Skeletal muscle cell (primary cell): ENCODE measurements at places on chromosomes 1 and 21.
A peak's percentile ranks its signal among the peaks of the same experiment; 100 is the strongest.

- DNase-seq, result no peak
Observed at GRCh38 chr1:33753087-33753856, 110.6 kb upstream of the HMGB4 start.

DNA sequence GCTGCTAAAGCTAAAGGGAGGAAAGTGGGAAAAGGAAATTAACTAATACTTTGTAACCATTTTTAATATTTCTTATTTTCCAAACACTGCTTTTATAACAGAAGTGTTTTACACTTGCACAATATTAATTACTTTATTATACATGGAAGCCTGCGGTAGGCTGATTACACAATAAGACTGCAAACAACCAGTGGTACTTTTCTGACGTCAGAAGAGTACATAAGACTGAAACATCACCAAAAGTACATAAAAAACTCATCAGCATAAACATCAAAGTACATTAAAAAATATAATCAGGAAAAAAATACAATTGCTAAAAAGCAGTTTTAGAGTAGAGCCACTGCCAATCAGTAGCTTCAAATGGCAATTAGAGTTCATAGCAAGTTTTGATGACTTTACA is 4.6 kb downstream of the ZNF281 start:
- no peak for DNase-seq

DNA sequence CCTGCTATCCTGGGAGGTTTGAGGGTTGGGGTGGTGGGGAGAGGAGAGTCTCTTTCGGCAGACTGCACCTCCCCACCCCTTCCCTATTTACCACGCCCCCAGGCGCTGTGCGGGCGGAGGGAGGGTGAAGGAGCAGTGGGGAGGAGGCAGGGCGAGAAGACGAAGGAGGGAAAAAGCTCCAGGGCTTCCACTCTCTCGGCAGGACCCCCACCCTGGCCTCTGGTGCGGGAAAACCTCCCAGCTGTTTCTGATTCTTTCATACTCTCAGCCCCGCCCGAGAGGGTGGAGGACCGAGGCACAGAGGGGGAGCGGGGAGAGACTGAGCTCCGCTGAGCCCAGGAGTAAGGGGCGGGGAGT is 866 bp upstream of the WNT2B start:
- no peak for DNase-seq

DNA sequence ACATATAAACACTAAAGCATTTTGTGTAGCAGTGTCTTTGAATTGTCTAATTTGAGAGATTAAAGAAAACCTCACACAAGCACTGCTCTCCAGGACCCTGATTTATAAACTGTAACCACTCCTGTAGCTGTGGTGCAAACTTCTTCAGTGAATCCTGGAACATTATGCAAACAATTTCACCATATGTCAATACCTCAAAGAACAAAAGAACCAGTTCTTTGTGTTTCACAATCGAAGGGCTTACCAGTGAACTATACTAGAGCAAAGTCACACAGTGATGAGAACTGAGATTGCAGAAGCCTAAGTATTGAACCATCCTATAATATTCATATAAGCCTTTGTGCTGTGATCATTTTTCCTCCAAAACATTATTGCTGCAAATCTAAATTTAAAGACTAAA is 21.5 kb downstream of the DPH5 start:
- peak; percentile 80 for DNase-seq

GRCh38 chr21:44998621-44999427 is 59.0 kb downstream of the SLX9 start:
- DNase-seq, result no peak

DNA sequence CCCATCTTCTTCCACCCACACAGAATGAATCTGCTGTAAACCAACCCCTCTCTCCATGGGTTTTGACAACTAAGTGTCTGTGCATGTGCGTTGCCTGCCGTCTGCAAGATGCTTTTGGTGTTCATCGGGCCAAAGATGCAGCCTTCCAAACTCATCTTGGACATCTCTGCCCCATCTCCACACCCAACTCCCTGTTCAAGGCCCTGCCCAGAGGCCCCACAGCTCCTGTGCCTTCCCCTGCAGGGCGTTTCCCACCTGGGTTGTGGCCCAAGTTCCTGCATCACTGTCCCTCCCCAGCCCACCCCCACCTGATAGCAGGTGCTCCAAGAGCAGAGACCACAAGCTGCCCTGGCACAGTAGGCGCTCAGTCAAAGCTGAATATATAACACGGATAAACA is 103.2 kb downstream of the BCAR3 start:
- DNase-seq, result no peak

DNA sequence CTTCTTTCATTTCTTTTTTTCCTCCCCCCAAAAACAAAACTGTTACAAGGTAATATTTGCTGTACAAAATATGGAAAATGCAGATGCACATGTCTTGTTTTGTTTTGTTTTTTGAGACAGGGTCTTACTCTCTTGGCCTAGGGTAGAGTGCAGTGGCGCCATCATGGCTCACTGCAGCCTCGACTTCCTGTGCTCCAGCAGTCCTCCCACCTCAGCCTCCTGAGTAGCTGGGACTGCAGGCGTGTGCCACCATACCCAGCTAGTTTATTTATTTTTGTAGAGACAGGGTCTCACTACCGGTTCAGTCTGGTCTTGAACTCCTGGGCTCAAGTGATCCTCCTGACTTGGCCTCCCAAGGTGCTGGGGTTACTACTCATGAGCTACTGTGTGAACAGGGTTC is 15.5 kb downstream of the PRRC2C start:
- no peak for DNase-seq

DNA sequence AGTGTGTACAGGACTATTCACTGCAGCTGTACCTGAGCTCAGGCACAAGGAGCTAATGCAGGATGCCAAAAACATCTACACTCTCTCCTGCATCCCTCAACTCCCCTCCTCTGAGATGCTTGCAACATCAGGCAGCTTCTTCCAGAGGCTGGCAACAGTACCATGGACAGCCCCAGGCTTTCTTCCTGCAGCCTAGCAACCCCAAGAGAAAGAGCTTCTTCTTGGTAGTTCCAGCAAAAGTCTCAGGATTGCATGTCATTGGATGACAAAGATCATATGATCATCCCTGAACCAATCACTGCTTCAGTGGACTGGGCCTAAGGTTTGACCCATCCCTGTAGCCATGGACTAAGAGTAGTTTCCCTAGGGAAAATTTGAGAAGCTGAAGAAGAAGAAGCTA is 46.7 kb downstream of the CAMK2N1 start:
- DNase-seq, result no peak

- no peak for DNase-seq
Observed at GRCh38 chr1:70778056-70778762, 269.4 kb downstream of the PTGER3 start.

DNA sequence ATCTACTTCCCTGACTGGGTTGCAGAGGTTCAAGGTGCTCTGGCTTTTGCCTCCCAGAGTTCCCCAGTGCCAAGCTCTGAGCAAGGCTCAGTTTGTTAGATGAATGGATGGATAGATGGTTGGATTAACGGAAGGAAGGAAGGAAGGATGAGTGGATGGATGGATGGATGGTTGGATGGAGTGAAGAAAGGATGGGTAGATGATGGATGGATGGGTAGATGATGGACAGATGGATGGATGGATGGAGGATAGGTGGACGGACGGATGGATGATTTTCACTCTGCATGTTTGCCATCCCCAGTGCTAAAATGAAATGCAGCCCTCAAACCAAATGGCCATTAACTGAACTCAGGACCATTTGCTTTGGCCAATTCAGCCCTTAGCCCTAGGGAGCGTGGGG is 27.4 kb upstream of the TENT5C start:
- no peak for DNase-seq

- no peak for DNase-seq
Observed at GRCh38 chr1:229155472-229155871, 115.4 kb upstream of the RAB4A start.

- DNase-seq, result no peak
Observed at GRCh38 chr1:36705629-36706028, 222.9 kb upstream of the CSF3R start.

DNA sequence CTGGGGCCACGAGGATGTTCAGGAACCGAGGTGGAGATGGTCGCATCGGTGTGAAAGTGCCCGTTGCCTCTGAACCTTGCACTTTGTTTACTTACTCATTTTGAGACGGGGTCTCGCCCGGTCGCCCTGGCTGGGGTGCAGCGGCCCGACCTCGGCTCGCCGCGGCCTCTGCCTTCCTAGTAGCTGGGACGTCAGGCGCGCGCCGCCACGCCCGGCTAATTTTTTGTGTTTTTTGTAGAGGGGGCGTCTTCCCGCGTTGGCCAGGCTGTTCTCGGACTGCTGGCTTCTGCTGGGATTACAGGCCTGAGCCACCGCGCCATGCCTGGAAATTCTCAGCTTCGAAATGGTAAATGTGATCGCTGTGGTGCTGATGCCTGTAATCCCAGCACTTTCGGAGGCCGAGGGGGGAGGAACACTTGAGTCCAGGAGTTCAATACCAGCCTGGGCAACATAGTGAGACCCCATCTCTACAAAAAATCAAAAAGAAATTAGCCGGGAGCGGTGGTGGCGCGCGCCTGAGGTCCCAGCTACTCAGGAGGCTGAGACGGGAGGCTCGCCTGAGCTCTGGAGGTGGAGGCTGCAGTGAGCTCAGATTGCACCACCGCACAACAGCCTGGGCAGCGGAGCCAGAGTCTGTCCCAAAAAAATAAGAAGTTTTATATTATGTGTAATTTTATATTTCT is 684 bp upstream of the MRPL20 start:
- no peak for DNase-seq

GRCh38 chr1:234139966-234140365 is 233.3 kb upstream of the COA6 start:
- DNase-seq, result peak; percentile 45

DNA sequence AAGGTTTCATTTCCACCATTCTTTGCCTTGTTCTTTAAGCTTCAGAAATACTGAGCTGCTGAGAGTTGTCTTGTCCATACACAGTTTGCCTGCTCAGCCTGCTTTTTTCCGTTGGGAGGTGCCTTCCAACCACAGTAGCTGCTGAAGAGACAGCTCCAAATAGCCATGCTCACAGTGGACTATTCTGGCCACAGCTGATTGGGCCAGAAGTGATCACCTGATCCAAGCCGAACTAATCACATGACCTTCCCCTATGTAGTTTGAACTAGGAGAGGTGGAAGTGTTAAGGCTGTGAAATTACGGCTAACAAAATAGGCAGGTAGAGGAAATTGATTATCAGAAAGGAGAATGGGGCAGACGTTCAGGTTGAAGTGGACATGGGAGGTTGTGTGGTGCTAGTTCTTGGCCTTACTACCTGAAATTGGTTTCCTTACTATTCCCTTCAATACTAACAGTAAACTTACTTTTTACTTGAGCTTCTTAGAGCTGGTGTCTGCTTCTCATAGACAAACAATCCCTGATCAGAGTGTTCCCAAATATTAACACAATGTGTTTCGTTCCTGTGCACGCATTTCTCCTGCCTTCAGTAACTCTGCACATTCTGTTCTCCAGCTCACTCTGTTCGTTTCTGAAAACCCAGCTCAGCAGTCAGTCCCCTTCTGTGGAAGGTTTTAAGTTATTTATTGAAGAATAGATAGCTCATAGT is 136.1 kb downstream of the RWDD3 start:
- DNase-seq, result no peak

DNA sequence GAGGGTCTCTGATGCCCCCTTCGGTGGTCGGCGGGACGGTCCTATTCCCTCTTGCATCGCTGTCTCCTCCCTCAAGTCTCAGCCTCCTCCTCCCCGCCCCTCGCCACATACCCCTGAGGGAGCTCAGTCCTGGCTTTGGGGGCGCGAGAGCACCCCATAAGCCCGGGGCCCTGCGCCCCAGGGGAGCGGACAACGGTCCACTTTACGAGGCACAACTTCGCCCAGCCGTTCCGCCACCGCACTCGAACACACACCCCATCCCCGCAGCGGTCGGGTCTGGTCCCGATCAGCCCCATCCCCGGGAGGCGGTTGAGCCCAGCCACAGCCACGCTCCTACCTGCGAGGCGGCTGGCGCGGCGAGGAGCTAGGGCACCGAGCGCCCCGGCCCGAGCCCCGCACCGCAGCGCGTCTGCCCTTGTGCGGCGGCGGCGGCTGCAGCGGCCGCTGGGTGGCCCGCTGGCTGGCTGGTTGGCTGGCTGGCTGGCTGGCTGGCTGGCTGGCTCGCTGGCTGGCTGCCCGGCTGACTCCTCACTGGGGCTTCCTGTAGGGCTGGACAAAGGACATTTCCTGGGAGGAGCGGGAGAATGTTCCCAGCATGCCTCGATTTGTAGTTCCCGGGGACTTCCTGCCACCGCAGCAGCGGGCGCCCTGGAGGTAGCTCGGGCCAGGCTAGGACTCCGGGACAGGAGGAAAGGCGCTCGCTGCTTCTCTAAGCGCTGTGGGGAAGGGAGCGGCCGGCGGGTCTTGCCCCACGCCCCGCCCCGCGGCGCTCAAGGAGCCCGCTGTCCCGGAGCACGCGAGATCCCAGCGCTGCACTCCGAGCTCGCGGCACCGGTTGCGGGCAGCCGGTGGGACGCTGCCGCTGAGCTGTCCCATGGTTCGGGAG is at the start of gene ZNF697:
Gene ZNF697, minus strand, starts transcription at position 533 of the 886 bp plus-strand sequence. CDS start 22,166 bp downstream, outside the sequence.
- peak; percentile 94 for DNase-seq

GRCh38 chr1:1173793-1174415 is at the start of gene TTLL10:
TTLL10 (plus strand) TSS chr1:1173880; CDS start chr1:1179216, 5,336 bp downstream.
- no peak for DNase-seq

GRCh38 chr1:64019818-64020217 is 183.6 kb upstream of the UBE2U start:
- DNase-seq, result no peak

GRCh38 chr1:163922743-163923201 is 601.0 kb downstream of the NUF2 start:
- DNase-seq, result no peak

DNA sequence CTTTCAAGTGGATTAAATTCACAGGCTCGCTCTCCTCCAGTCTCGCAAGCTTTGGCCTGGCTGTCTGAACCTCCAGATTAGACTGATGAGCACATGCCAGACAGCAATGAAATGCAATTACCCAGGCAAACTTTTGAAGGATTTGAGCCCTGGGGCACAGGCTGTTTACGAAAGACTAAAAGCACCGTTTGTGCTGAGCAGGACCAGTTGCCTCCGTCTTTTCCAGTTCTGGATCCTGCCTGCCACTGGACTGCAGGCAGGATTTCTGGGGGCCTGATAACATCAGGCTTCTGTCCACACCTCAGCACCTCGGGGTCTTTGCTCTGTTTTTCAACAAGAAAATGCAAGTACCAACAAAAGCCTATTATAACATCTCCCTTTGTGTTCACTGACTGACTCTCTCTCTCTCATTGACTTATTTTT is 145.7 kb downstream of the CLIC6 start:
- no peak for DNase-seq

DNA sequence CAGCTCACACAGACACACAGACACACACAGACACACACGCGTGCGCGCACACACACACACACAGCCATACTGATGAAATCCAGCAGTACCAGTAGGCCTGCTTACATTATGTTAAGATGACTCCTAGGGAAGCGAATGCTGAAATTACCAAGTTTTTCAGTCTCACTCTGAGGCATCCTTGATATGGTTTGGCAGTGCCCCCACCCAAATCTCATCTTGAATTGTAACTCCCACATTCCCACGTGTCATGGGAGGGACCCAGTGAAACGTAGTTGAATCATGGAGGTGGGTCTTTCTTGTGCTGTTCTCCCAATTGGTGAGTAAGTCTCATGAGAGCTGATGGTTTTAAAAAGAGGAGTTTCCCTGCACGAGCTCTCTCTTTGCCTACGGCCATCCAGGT is 64.1 kb downstream of the TIAM1 start:
- DNase-seq, result no peak

- DNase-seq, result peak; percentile 71
Observed at GRCh38 chr1:53413175-53414001, 45.8 kb upstream of the DMRTB1 start.

- DNase-seq, result no peak
Observed at GRCh38 chr21:45921917-45922316, 59.7 kb upstream of the COL6A1 start.
